Smooth muscle cell of the umbilical artery (primary cell): ENCODE measurements at places on chromosomes 1 and 21. TPM values are rescaled to one million over a fixed set of nuclear protein-coding genes. Genes with fewer than 3 reads are reported as not detected.

PLD5 gene
- under 0.01 and 0.59 TPM in 2 replicates for total RNA-seq

RORC gene
- total RNA-seq, result not detected in 2 replicates

HMCN1 gene
- total RNA-seq, result 41.3 and 81.7 TPM in 2 replicates

FAM110D gene
- not detected in 2 replicates for total RNA-seq

GBP6 gene
- total RNA-seq, result not detected in 2 replicates

POU2F1 gene
- 4.4 and 4.8 TPM in 2 replicates for total RNA-seq

AIRE gene
- under 0.01 and 0.05 TPM in 2 replicates for total RNA-seq

VCAM1 gene
- 64.1 and 73.6 TPM in 2 replicates for total RNA-seq

CFAP74 gene
- total RNA-seq, result not detected in 2 replicates

NMNAT2 gene
- 1.2 and 11.3 TPM in 2 replicates for total RNA-seq

RNPEP gene
- 81.7 and 89.0 TPM in 2 replicates for total RNA-seq

SLC9C2 gene
- 0.30 and 0.46 TPM in 2 replicates for total RNA-seq

AGT gene
- 0.09 TPM in 1 of 2 replicates, not detected in the other for total RNA-seq

GIPC2 gene
- total RNA-seq, result 0.30 and 1.2 TPM in 2 replicates

EDARADD gene
- total RNA-seq, result not detected in 2 replicates
